ENCODE measurements at places on chromosomes 3 and 15. TPM values are rescaled to one million over a fixed set of nuclear protein-coding genes. Genes with fewer than 3 reads are reported as not detected.

SEMA3B gene
- 2.4 TPM for total RNA-seq

GOLGA8J gene
- total RNA-seq: not detected

RTP2 gene
- not detected for total RNA-seq

LRRC34 gene
- 5.3 TPM for total RNA-seq

DHFR2 gene
- total RNA-seq: 10.2 TPM

OR5K2 gene
- total RNA-seq: not detected

GRIP2 gene
- total RNA-seq: 8.2 TPM

GOLGA6B gene
- not detected for total RNA-seq

EPB42 gene
- total RNA-seq: 2.0 TPM

RTP4 gene
- total RNA-seq: not detected

SLMAP gene
- 60.7 TPM for total RNA-seq

LRRC49 gene
- total RNA-seq: 145 TPM

TRANK1 gene
- total RNA-seq: 9.0 TPM

SPTSSB gene
- total RNA-seq: 3.3 TPM

LSAMP gene
- total RNA-seq: 59.9 TPM

SLC24A5 gene
- 0.41 TPM for total RNA-seq

SV2B gene
- 42.8 TPM for total RNA-seq

GOLGA6L10 gene
- 2.0 TPM for total RNA-seq

GRK7 gene
- total RNA-seq: under 0.01 TPM

PIGZ gene
- 2.9 TPM for total RNA-seq

GABRB3 gene
- total RNA-seq: 114 TPM

TLE3 gene
- 68.9 TPM for total RNA-seq

P2RY14 gene
- 1.2 TPM for total RNA-seq

GHSR gene
- total RNA-seq: 0.82 TPM

SLC2A2 gene
- not detected for total RNA-seq

Data from frontal cortex (tissue), 4 donors.